Stimulated activated CD8-positive, alpha-beta memory T cell treated with anti-CD3 and anti-CD28 coated beads, Interleukin-2, amount 100 ng/mL, for 1 hour (primary cell): ENCODE measurements at places on chromosomes 3 and 15.

- DNase-seq = no peak
Measured at GRCh38 chr3:197444793-197445379, 110.9 kb downstream of the BDH1 start.

DNA sequence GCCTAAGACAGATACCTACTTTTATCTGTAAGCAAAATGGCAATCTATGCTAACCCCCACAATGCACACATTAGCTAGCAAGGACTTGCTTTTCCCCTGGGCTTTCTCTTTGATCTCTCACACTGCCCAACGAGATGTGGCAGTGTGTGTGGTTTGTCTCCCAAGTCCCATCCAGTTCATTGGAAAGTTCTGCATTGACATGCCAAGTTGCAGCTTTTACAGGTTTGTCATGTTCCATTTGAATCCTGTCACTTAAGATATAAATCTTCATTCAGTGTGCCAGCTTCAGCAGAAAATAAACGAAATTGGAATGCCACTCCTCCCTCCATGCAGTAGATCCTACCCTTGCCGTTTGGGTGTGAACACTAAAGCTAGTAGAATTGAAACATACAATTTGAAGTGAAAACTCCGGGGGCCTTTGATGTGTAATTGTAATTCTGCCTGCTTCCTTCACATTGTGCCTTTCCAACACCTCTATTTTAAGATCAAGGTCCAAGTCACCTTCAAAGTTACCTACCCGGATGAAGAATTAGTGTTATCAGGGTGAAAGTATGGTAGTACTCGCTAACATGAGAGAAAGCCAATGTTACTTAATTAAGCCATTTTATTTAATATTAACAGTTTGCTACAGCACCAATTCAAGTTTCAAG lies 130.9 kb upstream of the BHLHE40 start:
- DNase-seq = no peak

DNA sequence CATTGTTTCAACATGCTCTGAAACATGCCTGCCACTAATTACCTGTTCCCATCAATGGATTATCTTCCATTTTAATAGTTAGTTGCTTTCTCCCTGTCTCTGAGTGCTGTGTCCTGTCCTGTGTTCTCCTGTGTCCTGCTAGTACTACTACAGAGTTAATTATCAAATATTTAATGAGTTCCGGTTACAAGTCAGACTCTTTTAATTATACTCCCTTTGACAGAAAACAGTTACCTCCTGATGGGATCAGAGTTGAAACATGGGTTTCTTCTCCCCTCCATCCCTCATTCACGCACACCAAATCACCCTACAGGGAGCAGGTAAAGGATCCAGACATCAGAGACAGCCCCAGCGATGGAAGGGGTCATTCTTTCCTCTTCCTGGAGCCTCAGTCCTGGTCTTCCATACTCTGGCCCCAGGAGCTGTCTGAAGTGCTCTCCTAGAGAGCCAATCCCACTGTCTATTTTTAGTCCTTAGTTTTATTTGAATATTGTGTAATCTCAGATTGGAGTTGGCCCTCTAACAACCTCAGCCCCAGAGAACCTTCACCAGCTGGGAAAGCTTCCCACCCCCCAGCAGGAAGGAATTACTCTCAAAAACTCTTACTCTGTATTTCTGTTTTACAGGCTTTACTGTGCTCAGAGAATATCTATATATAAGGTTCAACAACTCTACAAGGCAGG lies 137.0 kb upstream of the C2CD4B start:
- no peak for DNase-seq

- no peak for DNase-seq
Measured at GRCh38 chr15:66909381-66909890, 156.0 kb upstream of the SMAD3 start.

DNA sequence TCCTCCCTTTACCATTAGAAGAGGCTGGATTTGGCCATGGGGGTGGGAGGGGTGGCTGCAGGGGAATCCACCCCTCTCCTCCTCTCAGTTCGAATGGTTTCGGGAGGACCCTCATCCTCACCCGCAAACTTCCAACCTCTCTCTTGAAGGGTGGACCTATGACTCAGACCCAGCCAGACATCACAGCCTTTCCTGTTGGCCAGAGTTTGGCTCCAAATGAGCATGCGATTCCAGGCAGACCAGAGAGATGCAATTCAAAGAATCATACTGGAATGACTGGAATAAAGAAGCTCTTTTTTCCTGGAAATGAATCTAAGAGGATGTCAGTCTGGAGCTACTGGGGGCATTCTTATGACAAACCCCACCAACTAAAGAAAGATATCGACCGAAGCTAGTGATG lies 516.7 kb upstream of the MDFIC2 start:
- no peak for DNase-seq

GRCh38 chr3:121992601-121993560 lies 29.2 kb downstream of the ILDR1 start:
- DNase-seq = no peak

DNA sequence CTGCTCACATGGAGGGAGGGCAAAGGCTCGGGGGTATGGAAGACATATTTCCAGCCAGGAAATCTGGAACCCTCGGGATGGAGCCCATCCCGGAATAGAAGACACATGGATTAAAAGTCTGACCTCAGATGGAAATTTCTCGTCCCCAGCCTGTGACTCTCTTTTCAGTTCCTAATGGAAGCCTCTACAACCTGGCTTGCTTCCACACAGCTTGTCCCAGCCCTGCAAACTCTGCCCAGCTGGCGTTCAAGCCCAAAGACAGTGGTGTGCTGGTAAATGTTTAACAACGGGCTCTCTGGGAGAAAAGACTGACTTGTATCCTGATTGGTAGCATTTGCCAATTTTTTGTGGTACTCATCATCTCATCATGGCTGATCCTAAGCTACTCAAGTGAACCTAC lies 35.6 kb upstream of the TLE3 start:
- DNase-seq = no peak

- DNase-seq = no peak
Measured at GRCh38 chr3:188053710-188054380, 100.1 kb upstream of the LPP start.

DNA sequence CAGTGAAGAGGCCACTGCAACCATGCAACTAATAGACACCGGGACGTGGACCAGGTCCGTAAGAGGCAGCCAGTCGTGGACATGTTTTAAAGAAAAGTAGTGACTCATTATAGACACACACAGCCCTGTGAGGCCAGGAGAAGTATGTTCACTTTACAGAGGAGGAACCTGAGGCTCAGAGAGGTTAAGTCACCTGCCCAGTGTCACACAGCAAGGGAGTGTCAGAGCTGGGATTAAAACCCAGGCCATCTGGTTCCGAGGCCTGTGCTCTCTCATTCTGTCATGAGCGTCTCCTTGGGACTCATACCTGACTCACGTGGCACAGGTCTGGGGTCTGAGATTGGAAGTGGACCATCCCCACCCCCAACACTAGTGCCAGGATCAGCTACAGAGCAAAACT lies 28.1 kb upstream of the GRIP2 start:
- no peak for DNase-seq
